ENCODE measurements at places on chromosomes 5 and 9.

- no peak overlapping the region for H3K4me3 ChIP-seq
- H3K4me1 ChIP-seq = peaks cover 2% of the 10 kb centered on the region
- no peak for DNase-seq
- H3K36me3 ChIP-seq = no peaks in the 10 kb centered on the region
These were observed 17.5 kb upstream of the NDUFB6 start for GRCh38 chr9:32590476-32590875.

GRCh38 chr9:121582641-121583040, 68.8 kb upstream of the DAB2IP start:
- no peak overlapping the region for H3K27ac ChIP-seq
- no peak overlapping the region for H3K4me3 ChIP-seq
- DNase-seq = no peak
- no peaks in the 10 kb centered on the region for H3K36me3 ChIP-seq

GRCh38 chr5:120457839-120458507, 6.1 kb upstream of the PRR16 start:
- peaks cover 5% of the 10 kb centered on the region for H3K4me1 ChIP-seq
- peaks cover 2% of the 10 kb centered on the region for H3K36me3 ChIP-seq
- peaks cover 12% of the 10 kb centered on the region for H3K27me3 ChIP-seq
- peak; percentile 63 for DNase-seq
- peak overlapping the region; percentile 1 for H3K27ac ChIP-seq

DNA sequence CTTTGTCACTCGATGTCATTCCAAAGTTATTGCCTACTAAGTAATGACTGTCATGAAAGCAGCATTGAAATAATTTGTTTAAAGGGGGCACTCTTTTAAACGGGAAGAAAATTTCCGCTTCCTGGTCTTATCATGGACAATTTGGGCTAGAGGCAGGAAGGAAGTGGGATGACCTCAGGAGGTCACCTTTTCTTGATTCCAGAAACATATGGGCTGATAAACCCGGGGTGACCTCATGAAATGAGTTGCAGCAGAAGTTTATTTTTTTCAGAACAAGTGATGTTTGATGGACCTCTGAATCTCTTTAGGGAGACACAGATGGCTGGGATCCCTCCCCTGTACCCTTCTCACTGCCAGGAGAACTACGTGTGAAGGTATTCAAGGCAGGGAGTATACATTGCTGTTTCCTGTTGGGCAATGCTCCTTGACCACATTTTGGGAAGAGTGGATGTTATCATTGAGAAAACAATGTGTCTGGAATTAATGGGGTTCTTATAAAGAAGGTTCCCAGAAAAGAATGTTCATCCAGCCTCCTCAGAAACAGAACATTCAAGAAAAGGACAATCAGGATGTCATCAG, 11.3 kb downstream of the TLR4 start:
- peaks cover 2% of the 10 kb centered on the region for H3K27me3 ChIP-seq
- H3K4me1 ChIP-seq = peaks cover 17% of the 10 kb centered on the region
- no peaks in the 10 kb centered on the region for H3K36me3 ChIP-seq
- H3K27ac ChIP-seq = no peak overlapping the region
- no peak overlapping the region for H3K4me3 ChIP-seq

DNA sequence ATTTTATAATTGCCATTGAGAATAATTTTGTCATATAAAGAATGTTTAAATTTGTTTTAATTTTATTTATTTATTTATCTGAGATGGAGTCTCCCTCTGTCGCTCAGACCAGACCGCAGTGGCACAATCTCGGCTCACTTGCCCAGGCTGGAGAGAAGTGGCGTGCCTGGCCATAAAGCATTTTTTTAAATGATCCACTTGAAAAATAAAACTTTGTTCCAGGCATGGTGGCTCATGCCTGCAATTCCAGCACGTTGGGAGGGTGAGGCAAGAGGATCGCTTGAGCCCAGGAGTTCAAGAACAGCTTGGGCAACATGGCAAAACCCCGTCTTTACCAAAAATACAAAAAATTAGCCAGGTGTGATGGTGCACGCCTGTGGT, 2.1 kb upstream of the SIT1 start:
- H3K4me1 ChIP-seq = peaks cover 45% of the 10 kb centered on the region
- H3K27me3 ChIP-seq = no peaks in the 10 kb centered on the region
- H3K4me3 ChIP-seq = no peak overlapping the region
- DNase-seq = no peak
- H3K27ac ChIP-seq = no peak overlapping the region

- no peaks in the 10 kb centered on the region for H3K36me3 ChIP-seq
- peaks cover 6% of the 10 kb centered on the region for H3K27me3 ChIP-seq
- no peak overlapping the region for H3K27ac ChIP-seq
- H3K4me3 ChIP-seq = no peak overlapping the region
These were observed 8.3 kb upstream of the SCGB3A1 start for GRCh38 chr5:180599590-180599914.

DNA sequence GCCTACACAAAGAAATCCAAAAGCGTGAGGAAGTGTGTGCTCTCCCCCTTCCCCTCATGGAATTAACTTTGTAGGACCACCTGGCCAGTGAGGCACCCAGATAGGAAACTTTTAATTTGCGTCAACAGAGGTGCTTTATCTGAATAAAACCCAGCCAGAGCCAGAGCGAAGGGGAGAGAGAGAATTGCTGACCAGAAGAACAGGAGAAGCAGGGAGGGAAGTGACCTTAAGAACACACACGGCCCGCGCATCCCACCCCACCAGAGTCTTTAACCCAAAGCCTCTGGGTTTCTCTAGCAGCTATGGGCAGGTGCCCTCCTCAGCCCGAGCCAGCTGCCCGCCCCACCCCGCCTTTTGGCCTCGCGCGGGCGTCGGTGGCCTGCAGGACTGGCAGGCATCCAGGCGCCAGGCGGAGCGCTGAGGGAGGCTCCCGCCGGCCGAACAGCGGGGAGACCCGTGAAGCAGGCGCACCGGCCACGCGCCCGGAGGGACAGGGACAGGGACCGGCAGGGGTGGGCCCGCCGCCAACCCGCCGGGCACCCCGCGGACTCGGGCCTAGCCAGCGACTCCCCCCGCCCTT, 580 bp downstream of the ERAP1 start:
- H3K27me3 ChIP-seq = no peaks in the 10 kb centered on the region
- H3K4me1 ChIP-seq = peaks cover 49% of the 10 kb centered on the region
- peak; percentile 77 for DNase-seq
- peaks cover 18% of the 10 kb centered on the region for H3K36me3 ChIP-seq
- peak overlapping the region; percentile 99 for H3K27ac ChIP-seq

- peaks cover 5% of the 10 kb centered on the region for H3K36me3 ChIP-seq
- peaks cover 16% of the 10 kb centered on the region for H3K27me3 ChIP-seq
- peak; percentile 10 for DNase-seq
- no peak overlapping the region for H3K27ac ChIP-seq
- H3K4me1 ChIP-seq = peaks cover 10% of the 10 kb centered on the region
These were observed 20.9 kb downstream of the DUSP1 start for GRCh38 chr5:172749881-172750633.

GRCh38 chr9:89664896-89665329, 60.1 kb downstream of the GADD45G start:
- H3K27me3 ChIP-seq = peaks cover 16% of the 10 kb centered on the region
- H3K27ac ChIP-seq = no peak overlapping the region
- H3K4me1 ChIP-seq = peaks cover 9% of the 10 kb centered on the region
- no peak for DNase-seq

DNA sequence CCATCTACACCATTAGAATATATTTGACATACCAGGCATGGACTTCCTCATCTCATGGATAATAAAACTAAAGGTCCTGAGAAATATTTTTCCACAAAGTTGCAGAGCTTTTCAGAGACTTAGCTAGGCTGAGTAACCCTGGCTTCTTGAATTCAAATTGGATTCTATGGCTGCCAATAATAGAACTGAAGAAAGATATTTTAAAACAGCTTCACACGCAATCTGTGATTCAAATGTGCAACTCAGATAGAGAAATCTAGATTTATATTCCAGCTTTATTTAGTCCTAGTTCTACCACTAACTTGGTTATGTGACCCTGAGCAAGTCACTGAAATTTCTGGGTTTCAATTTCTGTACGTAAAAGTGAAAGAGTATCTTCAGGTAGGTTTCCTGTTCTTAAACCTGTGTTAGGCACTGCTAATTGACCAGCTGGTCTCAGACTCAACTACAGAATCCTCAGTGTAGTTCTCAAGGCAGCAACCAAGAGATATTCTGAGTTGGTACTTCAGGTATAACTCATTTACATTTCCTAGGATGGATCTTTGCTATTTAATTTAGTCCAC, 235.3 kb downstream of the GABRB2 start:
- H3K36me3 ChIP-seq = no peaks in the 10 kb centered on the region
- H3K27ac ChIP-seq = no peak overlapping the region
- H3K27me3 ChIP-seq = no peaks in the 10 kb centered on the region

- H3K27me3 ChIP-seq = peaks cover 30% of the 10 kb centered on the region
- no peak overlapping the region for H3K4me3 ChIP-seq
- no peaks in the 10 kb centered on the region for H3K4me1 ChIP-seq
- no peaks in the 10 kb centered on the region for H3K36me3 ChIP-seq
These were observed 10.9 kb downstream of the RGMB start for GRCh38 chr5:98784411-98784810.

GRCh38 chr5:113214606-113215323, 220.0 kb downstream of the TSSK1B start:
- H3K4me1 ChIP-seq = no peaks in the 10 kb centered on the region
- no peak overlapping the region for H3K4me3 ChIP-seq
- DNase-seq = no peak
- H3K27me3 ChIP-seq = peaks cover 29% of the 10 kb centered on the region
- no peak overlapping the region for H3K27ac ChIP-seq

DNA sequence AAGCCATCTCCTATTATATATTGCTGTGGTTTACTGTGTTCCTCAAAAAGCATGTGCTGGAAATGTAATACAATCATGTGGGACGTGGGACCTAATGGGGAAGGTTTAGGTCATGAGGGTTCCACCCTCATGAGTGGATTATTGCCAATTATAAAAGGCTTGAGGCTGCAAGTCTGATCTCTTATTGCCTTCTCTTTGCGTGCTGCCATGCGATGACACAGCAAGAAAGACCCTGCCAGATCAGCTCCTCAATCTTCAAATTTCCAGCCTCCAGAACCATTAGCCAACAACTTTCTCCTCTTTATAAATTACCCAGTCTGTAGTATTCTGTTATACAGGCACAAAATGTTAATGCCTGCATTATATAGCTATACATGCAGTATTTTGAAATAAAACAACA, 45.4 kb downstream of the MARCHF11 start:
- no peak overlapping the region for H3K4me3 ChIP-seq
- no peaks in the 10 kb centered on the region for H3K4me1 ChIP-seq
- H3K27ac ChIP-seq = no peak overlapping the region
- no peaks in the 10 kb centered on the region for H3K36me3 ChIP-seq
- no peaks in the 10 kb centered on the region for H3K27me3 ChIP-seq

GRCh38 chr5:67095346-67096171, 101.0 kb downstream of the CD180 start:
- no peaks in the 10 kb centered on the region for H3K36me3 ChIP-seq
- H3K27ac ChIP-seq = no peak overlapping the region
- H3K27me3 ChIP-seq = no peaks in the 10 kb centered on the region

GRCh38 chr9:122346478-122347347, 24.1 kb upstream of the PTGS1 start:
- H3K4me1 ChIP-seq = peaks cover 5% of the 10 kb centered on the region
- H3K27me3 ChIP-seq = peaks cover 29% of the 10 kb centered on the region
- H3K27ac ChIP-seq = no peak overlapping the region
- no peaks in the 10 kb centered on the region for H3K36me3 ChIP-seq
- peak overlapping the region; percentile 66 for H3K4me3 ChIP-seq
- no peak for DNase-seq

DNA sequence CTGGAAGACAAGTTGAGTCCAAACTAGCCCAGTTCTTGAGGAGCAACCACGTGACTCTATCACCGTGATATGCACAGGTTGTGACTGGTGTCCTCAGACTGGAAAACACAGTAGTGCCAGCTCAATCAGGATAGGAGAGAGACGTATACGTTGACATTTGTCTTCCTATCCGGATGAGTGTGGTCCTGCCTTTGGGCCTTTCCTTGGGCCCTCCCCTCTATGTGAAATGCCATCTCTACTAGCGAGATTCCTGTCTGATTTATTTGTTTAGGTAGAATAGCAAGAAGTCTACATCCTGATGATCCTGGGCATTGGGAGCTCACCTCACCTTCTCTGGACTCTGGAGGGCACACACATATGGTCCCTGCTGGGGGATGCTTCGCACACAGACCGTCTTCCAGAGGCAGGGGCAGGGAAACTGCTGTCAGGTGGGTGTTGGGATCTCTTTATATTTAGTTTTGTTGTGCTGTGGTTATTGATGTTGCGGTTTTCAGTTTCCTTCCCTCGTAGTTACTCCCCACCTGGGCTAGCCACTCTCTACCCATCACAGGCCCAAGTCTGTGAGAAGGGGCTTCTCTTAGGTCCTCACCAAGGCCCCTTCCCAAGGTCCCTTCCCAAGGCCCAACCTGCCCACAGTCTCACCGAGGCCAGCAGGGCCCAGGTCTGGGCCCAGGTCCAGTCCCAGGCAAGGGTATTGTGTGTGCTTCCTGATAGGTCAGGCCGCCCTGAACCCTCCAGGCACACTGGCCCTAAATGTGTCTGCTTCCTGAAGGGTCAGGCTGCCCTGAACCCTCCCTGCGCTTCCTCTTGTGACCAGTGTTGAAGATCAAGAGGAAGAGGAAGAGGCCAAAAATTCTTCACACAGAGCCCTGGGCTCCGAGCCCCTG, 19.0 kb upstream of the SPINK4 start:
- H3K27me3 ChIP-seq = no peaks in the 10 kb centered on the region
- no peak for DNase-seq
- no peak overlapping the region for H3K4me3 ChIP-seq
- H3K4me1 ChIP-seq = peaks cover 12% of the 10 kb centered on the region

DNA sequence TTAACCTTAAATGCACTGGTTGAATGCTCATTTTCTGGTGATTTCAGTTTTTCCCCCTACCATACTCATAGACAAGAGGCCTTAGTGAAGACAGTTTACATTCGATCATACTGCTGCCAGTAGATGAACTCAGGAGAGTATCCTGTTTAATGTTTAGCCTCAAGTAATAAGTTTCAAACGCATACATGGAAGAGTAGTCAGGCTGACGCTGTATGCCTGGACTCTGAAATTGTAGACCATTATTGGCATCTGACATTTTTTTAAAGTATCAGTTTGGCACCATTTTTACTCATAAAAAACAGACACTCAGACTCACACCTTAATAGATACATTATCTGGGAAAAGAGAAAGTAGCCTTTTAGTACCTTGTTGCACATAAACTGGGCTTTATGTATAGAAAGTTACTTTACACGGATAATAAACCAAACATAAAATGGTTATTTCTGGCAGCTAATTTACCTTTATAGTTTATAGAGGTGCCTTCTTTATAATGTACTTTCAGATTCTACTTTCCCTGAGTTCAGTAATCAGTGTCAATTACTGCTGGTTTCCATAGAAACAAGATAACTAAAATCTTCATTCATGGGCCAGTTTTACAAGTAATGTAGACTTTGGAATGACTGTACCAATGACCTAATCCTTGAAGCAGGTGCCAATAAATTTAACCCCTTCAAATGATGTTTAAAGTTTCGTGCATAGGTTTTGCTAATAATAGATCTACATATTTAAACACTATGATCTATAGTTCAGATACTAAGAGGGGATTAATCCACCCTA, 183.8 kb upstream of the ITGA1 start:
- no peak overlapping the region for H3K27ac ChIP-seq
- H3K36me3 ChIP-seq = no peaks in the 10 kb centered on the region
- H3K4me3 ChIP-seq = no peak overlapping the region
- peaks cover 2% of the 10 kb centered on the region for H3K27me3 ChIP-seq

GRCh38 chr5:127079994-127080491, 6.7 kb upstream of the C5orf63 start:
- H3K27ac ChIP-seq = no peak overlapping the region
- no peak for DNase-seq
- H3K4me3 ChIP-seq = no peak overlapping the region
- peaks cover 19% of the 10 kb centered on the region for H3K27me3 ChIP-seq
- H3K4me1 ChIP-seq = no peaks in the 10 kb centered on the region
- no peaks in the 10 kb centered on the region for H3K36me3 ChIP-seq

- no peak for DNase-seq
- H3K36me3 ChIP-seq = peaks cover 4% of the 10 kb centered on the region
- H3K4me1 ChIP-seq = no peaks in the 10 kb centered on the region
These were observed 178.8 kb upstream of the NREP start for GRCh38 chr5:111935835-111936234.

Measured in natural killer cell treated with Interleukin-12 subunit alpha and Interleukin-12 subunit beta and Interleukin-15 and Interleukin-18, amount 100 ng/mL, for 72 hours (primary cell).